Cardiac septum (tissue), 1 donor: ENCODE measurements at places on chromosomes 6 and 20.

- no peak for DNase-seq
These were observed 51.0 kb downstream of the TFAP2A start for GRCh38 chr6:10363911-10364310.

- no peak for DNase-seq
These were observed 133.2 kb upstream of the PTPN1 start for GRCh38 chr20:50376888-50377459.

GRCh38 chr6:150877928-150878327 lies 12.4 kb downstream of the MTHFD1L start:
- DNase-seq, result no peak

DNA sequence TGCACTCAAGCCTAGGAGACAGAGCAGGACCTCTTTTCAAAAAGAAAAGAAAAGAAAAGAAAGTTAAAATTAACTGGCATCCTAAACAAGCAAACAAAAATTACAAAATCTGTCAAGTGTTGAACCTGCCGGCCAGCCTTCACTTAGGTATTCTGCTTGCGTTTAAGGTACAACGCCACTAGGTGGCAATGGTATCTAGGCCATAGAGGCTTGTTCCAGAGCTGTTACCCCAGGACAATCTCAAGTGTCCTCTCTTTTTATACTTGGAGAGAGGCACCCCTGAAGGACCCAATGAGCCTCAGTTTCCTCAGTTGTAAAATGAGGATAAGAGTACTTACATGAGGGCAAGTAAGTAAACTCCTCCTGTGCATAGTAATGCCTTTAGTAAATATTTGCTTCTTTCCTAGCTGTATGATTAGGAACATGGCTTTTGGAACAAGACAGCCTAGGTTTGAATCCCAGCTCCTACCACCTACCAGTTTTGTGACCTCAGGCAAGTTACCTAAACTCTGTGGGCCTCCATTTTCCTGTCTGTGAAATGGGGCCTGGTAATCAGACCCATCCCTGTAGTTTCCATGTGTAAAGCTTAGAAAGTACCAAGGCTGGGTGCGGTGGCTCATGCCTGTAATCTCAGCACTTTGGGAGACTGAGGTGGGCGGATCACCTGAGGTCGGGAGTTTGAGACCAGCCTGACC lies 5.8 kb upstream of the PACSIN1 start:
- no peak for DNase-seq

- no peak for DNase-seq
These were observed 506.2 kb upstream of the SLC35B3 start for GRCh38 chr6:8941577-8941976.

DNA sequence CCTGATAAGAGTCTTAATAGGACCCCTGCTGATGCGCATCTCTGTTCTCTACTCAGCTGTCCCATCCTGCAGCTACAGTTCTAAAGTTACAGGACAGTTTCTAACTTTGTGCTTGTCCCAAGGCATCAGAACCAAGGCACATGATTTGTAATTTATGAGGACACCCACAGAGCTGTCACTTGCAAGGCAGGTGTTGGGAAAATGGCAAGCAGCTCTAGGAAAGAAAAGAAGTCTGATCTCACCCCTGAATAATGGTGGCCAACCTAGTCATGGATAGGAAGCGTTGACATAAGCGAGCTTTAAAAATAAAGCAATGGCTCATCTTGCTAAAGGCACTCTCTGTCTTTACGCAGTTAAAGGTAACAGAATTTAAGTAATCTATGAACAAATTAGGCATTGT lies 127.6 kb upstream of the VGLL2 start:
- no peak for DNase-seq

- DNase-seq, result peak; percentile 94
These were observed 13.0 kb downstream of the FGD2 start for GRCh38 chr6:37018198-37019064.

- DNase-seq, result no peak
These were observed 57.6 kb upstream of the LOC128125822 start for GRCh38 chr6:63514488-63515173.

DNA sequence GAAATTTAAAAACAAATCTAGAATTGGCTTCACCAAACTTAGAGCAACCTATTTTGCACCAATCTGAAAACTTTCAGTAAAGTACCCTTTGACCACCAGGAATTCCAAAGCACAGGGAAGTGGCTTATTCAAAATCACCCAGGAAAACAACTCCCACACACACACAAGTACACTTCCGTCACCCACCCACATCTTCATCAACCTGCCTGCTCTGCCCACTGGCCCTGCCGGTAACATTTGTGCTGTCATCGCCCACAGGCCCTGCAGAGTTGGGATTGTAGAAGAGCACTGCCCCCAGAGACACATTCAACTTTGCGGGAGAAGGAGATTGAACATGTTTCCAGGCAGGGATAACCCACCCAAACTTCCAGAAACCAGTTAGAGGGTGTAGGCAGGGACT lies 19.3 kb upstream of the SCML4 start:
- no peak for DNase-seq

DNA sequence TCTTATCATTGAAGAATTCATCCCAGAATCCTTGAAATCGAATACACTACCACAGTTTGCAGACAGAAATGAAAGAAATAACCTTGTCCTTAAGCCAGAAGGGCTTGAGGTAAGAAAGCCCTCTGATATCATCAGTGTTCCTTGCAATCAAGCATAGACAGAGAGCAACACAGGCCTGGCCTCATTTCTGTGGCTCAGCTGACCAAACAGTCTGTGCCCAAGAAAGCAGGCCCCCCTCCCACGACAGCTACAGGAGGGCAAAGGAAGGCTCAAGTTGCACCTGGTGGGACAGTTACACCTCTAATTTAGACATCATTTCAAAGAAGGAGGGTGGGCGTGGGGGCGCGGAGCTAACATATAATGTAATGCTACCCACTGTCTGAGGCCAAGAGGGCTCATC lies 21.6 kb downstream of the KIF16B start:
- no peak for DNase-seq

DNA sequence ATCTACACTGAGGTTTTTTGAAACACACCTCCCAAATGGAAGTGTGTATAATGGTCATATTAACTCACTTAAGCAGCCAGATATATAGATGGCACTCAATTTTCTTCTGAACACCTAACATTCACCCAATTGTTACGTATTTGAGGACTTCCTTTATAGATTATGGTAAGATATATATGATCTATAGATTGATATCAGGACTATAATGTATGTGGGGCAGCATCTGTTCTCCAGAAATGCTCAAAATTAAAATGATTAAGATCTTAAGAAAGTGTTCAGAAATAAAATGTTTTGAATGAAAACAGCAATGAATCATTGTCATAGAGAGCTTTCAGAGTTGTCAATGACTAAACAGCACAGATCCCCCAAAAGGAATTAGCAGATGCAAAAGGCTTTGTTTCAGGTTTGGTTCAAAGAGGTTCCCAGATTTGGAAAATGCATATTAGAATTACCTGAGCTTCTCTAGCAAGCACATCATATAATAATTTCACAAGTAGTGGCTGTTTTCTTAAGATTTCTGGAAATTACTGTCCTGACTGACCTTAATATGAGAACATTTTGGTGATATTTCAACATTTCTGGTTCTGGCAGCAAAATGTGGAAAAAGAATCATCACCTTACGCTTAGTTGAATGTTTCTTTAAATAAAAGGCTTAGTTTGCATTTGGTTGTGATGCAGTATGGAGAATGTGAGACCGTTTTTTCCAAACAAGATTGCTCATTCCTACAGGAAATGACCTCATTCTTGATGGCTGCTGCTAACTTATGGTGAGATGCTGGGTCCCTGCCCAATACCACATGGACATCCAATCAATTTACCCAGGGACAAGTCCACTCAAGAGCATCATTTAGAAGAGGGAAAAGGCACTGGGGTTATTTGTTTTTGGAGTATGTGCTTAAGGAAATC lies 31.5 kb downstream of the TRAF3IP2 start:
- no peak for DNase-seq

GRCh38 chr6:125766641-125767040 lies 17.2 kb downstream of the HEY2 start:
- DNase-seq, result no peak

DNA sequence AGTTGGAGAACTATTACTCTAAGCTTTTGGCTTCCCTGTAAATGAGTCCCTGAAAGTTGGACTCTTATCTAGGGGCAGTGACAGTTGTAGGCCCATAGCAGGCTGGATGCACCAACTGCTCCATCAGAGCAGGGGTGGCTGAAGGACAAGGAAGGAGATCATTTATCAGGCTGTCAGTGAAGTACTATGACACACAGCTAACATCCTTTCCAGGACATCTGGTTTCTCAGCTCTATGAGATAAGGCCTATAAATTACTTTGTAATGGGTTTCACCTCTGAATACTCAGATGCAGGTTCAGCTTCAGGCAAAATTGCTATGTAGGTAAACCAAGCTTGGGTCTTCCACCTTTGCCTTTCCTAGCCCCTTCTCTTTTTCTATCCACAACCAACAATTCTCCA lies 468.5 kb downstream of the KIF16B start:
- DNase-seq, result no peak

GRCh38 chr6:392441-393390 lies 1.2 kb downstream of the IRF4 start:
- peak; percentile 72 for DNase-seq

- no peak for DNase-seq
These were observed 30.0 kb downstream of the ALDH5A1 start for GRCh38 chr6:24524805-24525204.
